ENCODE measurements at places on chromosomes 7 and 10.

GRCh38 chr7:138587485-138587884 is 113.7 kb downstream of the SVOPL start:
- no peak for DNase-seq

DNA sequence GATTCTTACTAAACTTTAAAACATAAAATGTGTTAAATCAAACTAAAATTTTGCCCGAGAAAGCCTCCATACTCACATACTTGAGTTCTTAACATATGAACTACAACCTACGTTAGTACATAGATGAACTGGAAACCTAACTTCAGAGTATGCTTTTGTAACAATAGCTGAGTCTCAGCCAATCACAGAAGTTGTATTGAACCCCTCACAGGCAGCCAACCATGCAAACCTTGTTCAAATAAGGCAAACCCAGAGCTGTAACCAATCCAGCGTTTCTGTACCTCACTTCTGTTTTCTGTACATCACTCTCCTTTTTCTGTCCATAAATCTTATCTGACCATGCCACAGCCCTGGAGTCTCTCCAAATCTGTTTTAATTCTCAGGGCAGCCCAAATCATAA is 157.3 kb upstream of the COL1A2 start:
- no peak for DNase-seq

DNA sequence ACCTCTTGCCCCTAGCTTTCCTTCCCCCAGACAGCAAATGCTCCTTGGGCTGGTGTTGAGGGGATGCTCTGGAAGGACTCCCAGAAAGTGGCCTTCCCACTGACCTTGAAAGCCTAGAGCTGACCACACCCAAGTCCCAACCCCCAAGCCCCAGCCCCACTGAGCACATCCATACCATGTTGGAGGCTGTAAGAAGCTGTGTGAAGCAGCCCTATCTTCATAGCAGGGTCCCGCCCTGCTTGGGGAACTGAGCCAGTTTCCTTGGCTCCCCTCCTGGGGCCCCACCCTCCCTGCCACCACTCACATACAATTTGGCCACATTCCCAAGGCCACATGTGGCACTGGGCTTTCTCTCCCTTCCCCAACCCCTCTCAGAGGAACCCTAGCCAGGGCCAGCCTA is 72.3 kb upstream of the CACUL1 start:
- no peak for DNase-seq

GRCh38 chr7:81990395-81990794 is 220.5 kb upstream of the HGF start:
- no peak for DNase-seq

- DNase-seq = no peak
Measured at GRCh38 chr10:17232276-17232960, 4.4 kb downstream of the VIM start.

DNA sequence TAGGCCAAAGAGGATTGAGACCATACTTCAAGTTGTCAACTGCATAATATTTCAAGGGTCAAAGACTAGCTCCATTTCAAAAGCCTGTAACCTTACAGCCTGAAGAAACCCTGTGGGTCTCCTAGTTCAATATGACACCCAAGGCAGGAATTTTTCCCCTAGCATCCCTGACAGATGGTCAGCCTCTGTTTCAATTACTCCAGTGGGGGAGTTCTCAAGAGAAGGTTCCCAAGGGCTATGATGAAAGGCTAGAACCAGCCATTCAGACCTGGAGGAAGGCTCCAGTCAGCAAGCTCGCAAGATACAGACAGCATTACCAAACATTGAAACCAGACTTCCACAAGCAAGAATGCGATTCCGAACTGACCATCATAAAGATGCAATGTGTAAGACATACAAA is 1.6 kb downstream of the HTR7 start:
- DNase-seq = no peak

DNA sequence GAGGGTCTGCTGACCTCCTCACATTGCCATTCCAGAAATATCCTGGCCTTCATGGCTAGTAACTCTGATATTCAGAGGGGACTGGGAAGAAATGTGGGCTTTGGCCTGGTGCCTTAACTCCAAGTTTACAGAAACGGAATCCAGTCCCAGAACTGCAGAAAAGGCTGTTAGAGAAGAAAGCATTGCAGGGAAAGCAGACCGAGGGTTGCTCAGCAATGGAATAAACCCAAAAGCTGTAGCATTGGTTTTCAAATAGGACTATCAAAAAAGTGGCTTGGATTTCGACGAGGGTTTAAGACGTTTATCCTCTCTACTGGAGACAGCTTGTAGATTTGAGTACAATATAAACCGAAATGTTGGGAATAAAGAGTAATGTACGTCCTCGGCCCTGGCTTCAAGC is 425.8 kb upstream of the FOXK1 start:
- DNase-seq = no peak

DNA sequence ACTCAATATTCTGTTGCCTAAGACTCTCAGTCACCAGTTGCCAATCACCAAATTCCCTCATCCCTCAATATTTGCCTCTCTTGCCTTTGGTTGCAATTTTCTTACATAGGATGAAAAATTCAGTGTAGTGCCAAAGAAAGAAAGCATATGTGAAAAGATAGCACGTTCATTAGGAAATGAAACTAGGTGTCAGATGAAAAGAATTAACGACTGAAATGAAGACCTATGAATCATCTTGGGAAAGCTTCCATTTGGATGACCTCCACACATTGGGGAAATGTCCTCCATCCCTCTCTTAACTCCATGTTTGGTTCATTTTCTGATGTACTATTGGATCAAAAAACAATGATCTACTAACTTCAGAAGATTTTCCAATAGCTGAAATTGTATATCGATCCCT is 145.1 kb upstream of the MEOX2 start:
- DNase-seq = no peak

GRCh38 chr7:1856161-1856887 is 186.2 kb downstream of the ELFN1 start:
- no peak for DNase-seq

DNA sequence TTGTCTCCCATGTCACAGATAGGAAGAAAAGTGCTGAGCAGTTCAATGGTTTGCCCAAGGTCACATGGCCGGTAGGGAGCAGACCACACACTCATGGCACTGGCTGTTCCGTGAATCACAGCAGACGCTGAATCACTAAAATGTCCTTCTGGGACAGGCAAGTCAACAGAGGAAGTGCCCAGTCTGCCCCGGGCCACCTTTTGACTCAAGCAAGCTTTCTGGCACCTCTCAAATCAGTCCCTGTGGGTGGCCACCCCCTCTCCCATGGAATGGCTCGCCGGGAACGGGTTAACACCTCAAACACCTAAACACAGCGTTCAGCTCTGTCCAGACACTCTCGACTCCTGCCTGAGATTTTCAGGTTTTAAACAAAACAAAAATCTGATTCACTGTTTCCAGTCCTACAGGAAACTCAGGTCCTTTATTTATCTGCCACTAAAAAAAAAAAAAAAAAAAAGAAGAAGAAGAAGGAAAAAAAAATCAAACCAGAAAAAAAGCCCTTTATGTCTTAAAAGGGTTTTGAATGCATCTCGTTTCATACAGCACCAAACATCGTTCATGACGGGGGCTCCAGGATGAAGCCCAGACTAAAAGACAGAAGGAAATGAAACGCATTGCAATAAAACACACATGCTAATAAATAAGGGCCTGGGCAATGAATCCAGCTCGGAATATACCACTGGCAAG is 15.5 kb downstream of the CARD11 start:
- DNase-seq = no peak

DNA sequence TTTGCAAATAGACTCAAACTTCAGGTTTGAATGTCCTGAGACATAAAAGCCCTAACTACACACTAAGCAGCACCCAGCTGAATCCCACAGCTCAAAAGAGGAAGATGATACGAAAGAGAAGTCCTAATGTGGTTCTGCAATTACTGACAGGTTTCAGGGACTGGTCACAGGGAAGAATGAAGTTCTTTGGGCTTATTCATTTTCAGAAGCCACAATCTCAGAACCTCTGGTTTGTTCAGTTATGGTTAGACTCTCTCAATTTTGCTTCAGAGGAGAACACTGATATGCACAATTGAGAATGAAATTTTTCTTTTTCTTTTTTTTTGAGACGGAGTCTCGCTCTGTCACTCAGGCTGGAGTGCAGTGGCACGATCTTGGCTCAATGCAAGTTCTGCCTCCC is 94.6 kb upstream of the FAM180A start:
- no peak for DNase-seq

GRCh38 chr7:73518470-73518869 is 3.6 kb downstream of the BAZ1B start:
- DNase-seq = no peak

- DNase-seq = no peak
Measured at GRCh38 chr7:100127866-100128636, 1.3 kb downstream of the MBLAC1 start.

DNA sequence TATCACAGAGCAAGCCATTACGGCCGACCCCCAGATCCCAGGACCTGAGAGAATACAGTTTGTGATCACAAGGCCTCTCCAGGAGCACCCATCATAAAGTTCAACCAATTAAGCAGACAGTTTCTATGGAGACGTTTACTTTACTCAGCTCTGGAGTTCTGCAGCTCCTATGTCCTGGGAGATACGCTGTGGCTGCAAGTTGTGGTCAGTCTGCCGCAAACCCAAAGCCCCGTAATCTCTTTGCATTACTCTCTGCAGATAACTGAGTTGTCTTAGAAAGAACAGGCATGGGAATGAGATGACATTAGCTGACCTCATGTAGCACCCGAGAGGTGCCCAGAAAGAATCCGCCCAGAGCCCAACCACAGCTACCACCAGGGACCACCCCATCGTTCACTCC is 305.1 kb downstream of the FGFR2 start:
- no peak for DNase-seq

DNA sequence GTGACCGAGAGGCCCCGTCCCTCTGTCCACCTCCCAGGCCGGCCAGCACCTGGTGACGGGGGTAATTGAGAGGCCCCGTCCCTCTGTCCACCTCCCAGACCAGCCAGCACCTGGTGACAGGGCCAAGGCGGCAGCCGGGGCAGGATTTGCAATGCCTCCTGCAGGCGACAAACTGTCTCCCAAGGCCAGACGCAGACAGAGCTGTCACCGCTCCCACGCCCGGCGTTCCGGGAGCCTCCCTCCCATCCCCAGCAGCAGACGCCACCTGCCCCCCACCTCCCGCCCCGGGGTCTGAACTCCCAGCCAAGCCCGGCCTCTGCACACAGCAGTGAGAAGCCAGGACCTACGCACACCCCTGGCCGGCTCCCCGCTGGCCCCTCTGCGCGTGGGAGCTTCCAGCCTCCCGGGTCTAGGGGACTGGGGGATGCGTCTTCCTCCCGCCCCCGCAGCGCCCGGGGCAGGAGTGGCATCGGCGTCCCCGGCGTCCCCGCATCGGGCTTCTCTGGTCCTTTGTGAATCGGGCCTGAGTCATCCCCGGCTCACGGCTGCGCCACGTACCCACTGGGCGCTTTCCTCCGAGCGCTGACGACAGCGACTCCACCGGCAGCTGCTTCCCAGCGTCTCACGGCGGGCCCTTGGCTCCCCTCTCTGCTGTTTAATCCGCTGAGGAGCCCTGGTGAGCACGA is 95.1 kb upstream of the DIP2C start:
- DNase-seq = no peak

GRCh38 chr10:121627876-121628581 is 29.8 kb upstream of the FGFR2 start:
- no peak for DNase-seq

GRCh38 chr7:114548081-114548980 is 133.7 kb downstream of the FOXP2 start:
- no peak for DNase-seq

DNA sequence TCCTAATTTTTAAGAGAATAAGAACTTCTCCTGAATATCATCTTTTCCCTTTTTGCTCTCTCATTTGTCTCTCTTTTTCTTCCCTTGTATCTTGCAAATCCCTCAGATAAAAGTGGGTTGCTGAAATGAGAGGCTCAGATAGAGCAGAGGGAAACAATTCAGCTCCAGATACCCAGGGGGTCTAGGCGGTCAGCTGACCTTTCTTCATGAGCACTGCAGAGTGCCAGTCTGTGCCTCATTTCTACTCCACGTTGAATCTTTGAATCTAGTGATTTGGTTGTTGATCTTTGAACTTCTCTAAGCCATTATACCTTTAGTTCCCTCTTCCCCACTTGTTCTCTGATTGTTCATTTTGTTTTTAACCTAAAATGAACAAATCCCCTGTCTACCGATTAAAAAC is 572.6 kb downstream of the PTPRN2 start:
- DNase-seq = no peak

DNA sequence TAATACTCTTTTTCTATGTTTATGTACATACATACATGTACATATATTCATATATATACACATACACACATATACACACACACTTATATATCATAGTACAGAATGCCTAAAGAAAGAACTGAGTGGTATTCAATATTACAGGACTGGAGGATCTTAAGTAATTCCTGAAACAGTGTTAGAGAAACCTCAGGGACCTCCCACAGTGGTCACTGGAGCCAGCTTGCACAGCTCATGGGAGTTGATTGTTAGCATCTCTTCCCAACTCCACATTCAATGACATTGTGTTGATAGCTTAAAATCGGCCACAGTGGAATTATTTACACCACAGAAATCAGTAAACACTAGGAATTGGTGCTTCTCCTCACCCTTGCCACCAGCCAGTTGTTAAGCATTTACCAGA is 6.0 kb downstream of the LRRC17 start:
- DNase-seq = no peak

DNA sequence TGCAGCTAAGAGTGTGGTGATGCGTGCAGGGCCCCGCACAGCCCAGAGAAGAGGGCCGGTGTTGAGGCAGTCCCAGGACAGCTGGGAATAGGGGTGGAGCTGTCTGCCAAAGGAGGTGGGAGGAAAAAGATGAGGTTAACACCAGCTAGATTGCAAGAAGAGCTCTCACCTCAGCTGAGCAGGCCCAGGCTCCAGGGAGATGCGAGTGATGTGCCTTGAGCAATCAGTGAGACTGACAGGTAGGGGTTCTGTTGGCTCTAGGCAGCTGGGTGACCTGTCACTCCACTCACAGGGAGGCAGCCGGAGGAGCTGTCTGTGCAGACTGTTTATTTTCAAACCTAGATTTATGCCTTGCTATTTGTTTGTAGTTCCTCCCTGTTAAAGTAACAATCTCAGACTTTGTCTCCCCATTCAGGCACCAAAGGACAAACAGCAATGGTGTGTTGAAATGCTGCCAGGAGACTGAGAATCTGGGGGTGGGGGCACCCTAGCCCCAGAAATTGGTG is 205.1 kb upstream of the CXCL12 start:
- DNase-seq = no peak

DNA sequence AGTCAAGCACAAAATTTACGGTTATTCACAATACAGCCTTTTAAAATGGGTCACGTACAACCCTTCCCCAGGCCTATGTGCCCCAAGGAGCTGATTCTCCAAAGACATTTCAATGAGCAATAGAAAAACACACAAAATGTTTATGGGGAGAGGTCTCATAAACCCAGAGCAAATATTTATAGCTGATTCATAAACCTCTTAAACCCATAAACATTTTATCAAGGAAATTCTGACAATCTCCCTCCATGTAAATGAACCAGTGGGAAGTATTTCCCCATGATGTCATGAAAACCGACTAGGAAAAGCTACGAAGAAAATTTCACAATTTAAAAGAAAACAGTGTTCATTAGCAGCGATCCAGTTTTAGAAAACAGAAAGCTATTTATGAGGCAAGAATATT is 36.0 kb downstream of the SFMBT2 start:
- no peak for DNase-seq

Measured in NCI-H1930 (cell line).